ENCODE measurements at places on chromosomes 13 and 19. TPM values are rescaled to one million over a fixed set of nuclear protein-coding genes. Genes with fewer than 3 reads are reported as not detected.

GRCh38 chr19:9673912-9674662 is 813 bp downstream of the ZNF562 start:
- peak overlapping the region; percentile 98 for H3K4me3 ChIP-seq
- DNase-seq = no peak
- peak overlapping the region; percentile 83 for H3K27ac ChIP-seq

GRCh38 chr19:34276614-34277013 is 22.3 kb downstream of the GARRE1 start:
- H3K27ac ChIP-seq = no peak overlapping the region
- H3K27me3 ChIP-seq = no peaks in the 10 kb centered on the region
- no peak for DNase-seq
- H3K4me3 ChIP-seq = no peak overlapping the region
- H3K4me1 ChIP-seq = no peaks in the 10 kb centered on the region

GRCh38 chr19:40754611-40755247 is 3.7 kb downstream of the SNRPA start:
- DNase-seq = no peak
- peaks cover 21% of the 10 kb centered on the region for H3K4me1 ChIP-seq
- H3K27ac ChIP-seq = peak overlapping the region; percentile 49
- peaks cover 8% of the 10 kb centered on the region for H3K36me3 ChIP-seq
- H3K4me3 ChIP-seq = peak overlapping the region; percentile 29
- H3K27me3 ChIP-seq = no peaks in the 10 kb centered on the region

KCNJ14 gene
- total RNA-seq = 0.23 TPM

DNA sequence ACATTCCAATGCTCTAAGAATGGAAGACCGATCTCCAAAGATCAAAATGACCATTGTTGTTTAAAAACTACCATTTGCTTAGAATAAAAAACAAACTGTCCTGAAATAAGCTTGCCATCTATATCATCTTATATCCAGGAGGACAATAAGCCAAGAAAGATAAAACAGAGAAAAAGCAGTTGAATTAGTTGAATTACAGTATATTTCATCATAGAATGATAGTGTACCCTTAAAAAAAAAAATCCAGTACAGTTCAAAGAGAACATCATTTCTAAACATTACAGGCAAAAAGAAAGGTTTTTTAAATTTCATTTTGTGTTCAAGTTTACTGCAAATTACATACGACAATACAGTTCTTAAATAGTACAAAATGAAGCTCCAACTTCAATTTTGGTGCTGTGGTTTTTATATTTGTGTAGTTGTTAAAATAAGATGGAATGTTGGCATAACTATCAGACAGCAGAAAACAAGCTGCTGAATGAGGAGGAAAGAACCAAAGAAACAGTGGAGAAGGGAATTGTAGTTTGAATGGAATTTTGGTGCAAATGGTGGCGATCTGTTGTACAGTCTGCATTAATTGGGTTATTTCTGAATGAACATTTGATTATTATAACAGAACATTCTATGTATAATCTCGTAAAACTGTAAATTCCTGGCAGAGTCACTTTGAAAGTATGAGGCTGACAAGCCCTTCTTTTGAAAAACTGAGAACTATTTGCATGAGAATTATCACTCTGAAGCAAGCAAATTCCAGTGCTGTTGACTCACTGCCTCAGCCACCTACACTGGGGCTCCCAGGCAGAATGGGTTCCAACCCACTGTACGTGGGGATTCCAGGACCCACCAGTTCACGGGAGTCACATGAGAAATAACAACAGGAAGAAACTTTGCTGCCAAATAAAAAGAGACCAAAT is 37.7 kb downstream of the LHFPL6 start:
- DNase-seq = no peak
- no peaks in the 10 kb centered on the region for H3K36me3 ChIP-seq
- H3K27me3 ChIP-seq = no peaks in the 10 kb centered on the region
- H3K27ac ChIP-seq = no peak overlapping the region
- H3K4me3 ChIP-seq = no peak overlapping the region

USPL1 gene
- total RNA-seq = 13.0 TPM

SLC7A10 gene
- not detected for total RNA-seq

IGFL1 gene
- not detected for total RNA-seq

DNA sequence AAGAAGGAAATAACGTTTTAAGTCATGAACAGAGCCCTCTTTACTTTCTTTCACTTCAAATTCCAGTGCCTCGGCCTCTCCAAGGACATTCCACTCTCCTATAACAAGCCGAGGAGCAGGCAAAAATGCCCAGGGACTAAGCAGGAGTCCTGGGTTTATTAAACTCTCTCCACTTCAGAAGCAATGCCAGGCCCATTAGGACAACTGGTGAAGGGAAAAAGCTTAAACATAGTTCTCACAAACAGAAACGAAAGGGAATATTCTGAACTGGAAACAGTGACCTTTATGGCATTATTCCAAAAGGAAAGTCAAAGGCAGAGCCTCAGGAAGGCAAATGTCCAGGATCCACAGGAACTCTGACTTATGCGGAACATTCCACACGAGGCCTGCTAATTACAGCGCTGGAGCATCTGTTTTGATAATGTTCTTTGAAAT is 30.9 kb upstream of the MED4 start:
- peaks cover 3% of the 10 kb centered on the region for H3K4me1 ChIP-seq
- no peak for DNase-seq
- H3K4me3 ChIP-seq = no peak overlapping the region
- H3K36me3 ChIP-seq = no peaks in the 10 kb centered on the region

DMPK gene
- 6.4 TPM for total RNA-seq

GRCh38 chr19:14102756-14103155 is 12.2 kb upstream of the SAMD1 start:
- H3K4me3 ChIP-seq = no peak overlapping the region
- H3K4me1 ChIP-seq = no peaks in the 10 kb centered on the region
- H3K27me3 ChIP-seq = no peaks in the 10 kb centered on the region
- DNase-seq = no peak

DNA sequence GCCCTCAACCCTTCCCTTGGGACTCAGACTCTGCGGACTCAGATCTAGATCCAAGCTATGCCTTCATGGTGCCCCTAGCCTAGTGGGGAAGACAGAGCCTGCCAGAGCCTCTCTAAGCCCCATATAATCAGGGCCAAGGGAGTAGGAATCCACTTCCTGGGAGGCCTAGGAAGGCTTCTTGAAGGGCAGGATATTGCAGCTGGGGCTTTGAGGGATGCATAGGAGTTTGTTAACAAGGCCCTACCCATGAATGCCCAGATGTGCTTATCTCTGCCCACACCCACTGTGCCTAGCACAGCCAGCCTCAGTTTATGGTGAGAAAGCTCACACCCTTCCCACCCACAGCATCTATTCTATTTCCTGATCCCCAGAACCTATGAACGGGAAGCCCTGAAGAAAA is 11.3 kb downstream of the APBA3 start:
- no peaks in the 10 kb centered on the region for H3K27me3 ChIP-seq
- DNase-seq = no peak
- no peak overlapping the region for H3K27ac ChIP-seq
- no peak overlapping the region for H3K4me3 ChIP-seq

DNA sequence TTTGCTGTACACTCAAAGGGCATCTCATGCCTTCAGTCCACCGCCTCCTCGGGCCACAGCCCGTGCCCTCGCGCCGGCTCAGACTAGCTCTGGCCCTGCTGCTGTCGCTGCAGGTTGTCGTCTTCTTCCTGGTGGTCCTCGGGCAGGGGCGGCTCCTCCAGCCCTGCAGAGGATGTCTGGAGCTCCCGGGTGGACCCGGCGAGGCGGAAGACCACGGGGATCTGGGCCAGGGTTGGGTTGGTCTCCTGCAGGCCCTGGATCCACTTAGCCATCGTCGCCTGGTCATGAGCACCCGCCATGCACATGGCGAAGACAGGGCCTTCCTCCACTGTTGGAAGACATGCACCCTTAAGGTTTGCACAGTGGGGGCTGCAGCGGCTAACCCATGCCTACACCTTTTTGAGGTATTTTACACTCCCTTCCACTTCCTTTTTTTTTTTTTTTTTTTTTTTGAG is 489 bp upstream of the ZNF653 start:
- H3K4me1 ChIP-seq = peaks cover 11% of the 10 kb centered on the region
- DNase-seq = no peak
- H3K4me3 ChIP-seq = peak overlapping the region; percentile 90
- H3K36me3 ChIP-seq = peaks cover under 1% of the 10 kb centered on the region
- H3K27ac ChIP-seq = peak overlapping the region; percentile 98

DNA sequence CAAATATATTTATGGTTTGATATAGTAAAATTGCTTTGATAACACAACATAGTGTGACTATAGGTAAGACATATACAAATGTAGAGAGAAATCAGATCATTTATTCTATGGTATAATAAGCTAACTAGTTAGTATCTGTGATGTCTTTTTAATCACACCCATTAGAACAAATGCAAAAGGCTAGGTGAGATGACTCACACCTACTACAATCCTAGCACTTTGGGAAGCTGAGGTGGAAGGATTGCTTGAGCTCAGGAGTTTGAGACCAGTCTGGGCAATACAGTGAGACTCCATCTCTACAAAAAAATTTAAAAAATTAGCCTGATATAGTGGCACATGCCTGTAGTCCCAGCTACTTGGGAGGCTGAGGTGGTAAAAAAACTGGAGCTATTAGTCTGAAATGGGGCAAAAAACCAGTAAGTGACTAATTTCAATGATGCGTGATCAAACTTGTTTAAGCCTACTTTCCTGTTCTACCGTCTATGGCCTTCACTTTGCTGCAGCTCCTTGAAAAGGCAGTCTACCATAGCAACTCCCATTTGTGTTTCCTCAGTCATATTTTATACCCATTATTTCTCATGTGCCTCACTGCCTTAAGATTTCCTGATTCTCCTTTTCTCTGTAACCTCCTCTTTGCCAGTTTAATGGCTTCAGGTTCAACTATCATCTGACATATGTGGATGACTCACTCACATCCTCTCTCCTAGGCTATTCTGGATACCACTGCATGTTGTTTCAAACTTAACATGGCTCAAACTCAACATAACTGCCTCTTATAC is 12.5 kb downstream of the ALG5 start:
- no peak for DNase-seq
- no peaks in the 10 kb centered on the region for H3K4me1 ChIP-seq
- H3K4me3 ChIP-seq = no peak overlapping the region
- H3K36me3 ChIP-seq = peaks cover 74% of the 10 kb centered on the region
- H3K27me3 ChIP-seq = no peaks in the 10 kb centered on the region
- H3K27ac ChIP-seq = no peak overlapping the region

DNA sequence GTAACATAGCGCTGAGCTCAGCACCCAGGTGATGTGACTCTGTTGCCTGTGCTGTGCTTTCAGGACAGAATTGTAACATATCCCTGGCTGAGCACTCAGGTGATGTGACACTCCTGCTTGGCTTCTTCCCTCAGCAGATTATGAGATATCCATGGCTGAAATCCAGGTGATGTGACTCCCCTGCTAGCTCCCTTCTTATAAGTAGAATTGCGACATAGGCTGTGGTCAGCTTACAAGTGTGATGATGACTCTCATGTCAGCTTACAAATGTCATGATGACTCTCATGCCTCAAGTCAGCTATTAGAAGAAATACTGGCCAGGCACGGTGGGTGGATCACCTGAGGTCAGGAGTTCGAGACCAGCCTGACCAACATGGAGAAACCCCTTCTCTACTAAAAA is 14.3 kb upstream of the ZNF429 start:
- no peak for DNase-seq
- no peaks in the 10 kb centered on the region for H3K4me1 ChIP-seq
- no peak overlapping the region for H3K27ac ChIP-seq
- H3K36me3 ChIP-seq = no peaks in the 10 kb centered on the region

- peaks cover 44% of the 10 kb centered on the region for H3K4me1 ChIP-seq
- H3K36me3 ChIP-seq = no peaks in the 10 kb centered on the region
- H3K27me3 ChIP-seq = peaks cover 2% of the 10 kb centered on the region
Measured at GRCh38 chr19:996051-996838, 4.0 kb upstream of the GRIN3B start.

GRCh38 chr13:29750183-29750530 is 100.3 kb downstream of the UBL3 start:
- no peak overlapping the region for H3K27ac ChIP-seq
- no peaks in the 10 kb centered on the region for H3K4me1 ChIP-seq
- no peak overlapping the region for H3K4me3 ChIP-seq
- H3K36me3 ChIP-seq = no peaks in the 10 kb centered on the region

VN1R2 gene
- not detected for total RNA-seq

NLRP8 gene
- total RNA-seq = not detected

- H3K27ac ChIP-seq = no peak overlapping the region
- H3K4me3 ChIP-seq = no peak overlapping the region
- no peaks in the 10 kb centered on the region for H3K36me3 ChIP-seq
- no peaks in the 10 kb centered on the region for H3K27me3 ChIP-seq
Measured at GRCh38 chr13:114077099-114077932, 55.1 kb downstream of the RASA3 start.

DNA sequence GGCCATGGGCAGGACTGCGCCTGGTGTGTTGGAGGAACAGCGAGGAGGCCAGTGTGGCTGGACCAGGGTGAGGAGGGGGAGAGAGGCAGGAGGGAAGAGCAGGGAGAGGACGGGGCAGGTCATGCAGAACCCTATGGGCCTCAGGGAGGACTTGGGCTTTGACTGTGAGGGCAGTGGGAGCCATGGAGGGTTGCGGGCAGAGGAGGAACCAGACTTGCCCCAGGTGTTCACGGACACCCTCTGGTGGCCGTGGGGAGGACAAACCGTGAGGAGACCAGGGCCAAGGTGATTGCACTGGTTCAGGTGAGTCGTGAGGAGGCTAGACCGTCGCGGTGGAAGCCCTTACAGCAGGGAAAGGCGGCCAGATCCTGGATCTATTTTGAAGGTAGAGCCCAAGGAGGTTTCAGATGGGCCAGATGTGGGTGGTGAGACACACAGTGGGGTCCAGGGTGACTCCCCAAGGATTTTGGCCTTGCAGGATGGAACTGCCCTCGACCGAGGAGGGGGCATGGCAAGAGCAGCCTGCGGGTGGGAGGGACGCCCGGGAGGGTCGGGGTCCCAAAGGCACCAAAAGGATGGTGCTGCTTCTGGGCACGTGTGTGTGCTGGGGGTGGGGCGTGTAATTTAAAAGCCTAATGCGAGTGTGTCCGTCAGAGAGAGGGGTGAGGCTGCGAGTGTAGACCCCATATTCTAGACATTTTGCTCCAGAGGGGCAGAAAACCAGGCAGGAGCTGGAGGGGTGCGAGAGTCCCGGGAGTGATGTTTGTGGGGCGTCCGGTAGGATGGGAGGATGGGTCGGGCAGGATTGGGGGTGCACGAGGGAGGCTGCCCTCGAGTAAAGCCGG is 2.7 kb upstream of the REXO1 start:
- no peaks in the 10 kb centered on the region for H3K36me3 ChIP-seq
- H3K27me3 ChIP-seq = no peaks in the 10 kb centered on the region
- no peak overlapping the region for H3K27ac ChIP-seq
- no peak overlapping the region for H3K4me3 ChIP-seq
- no peak for DNase-seq

GRCh38 chr19:18415178-18415867 is 3.9 kb upstream of the SSBP4 start:
- H3K4me3 ChIP-seq = no peak overlapping the region
- H3K27me3 ChIP-seq = no peaks in the 10 kb centered on the region

All from liver (tissue), 10 donors.